ENCODE measurements at places on chromosomes 4 and X. TPM values are rescaled to one million over a fixed set of nuclear protein-coding genes. Genes with fewer than 3 reads are reported as not detected.

- DNase-seq, result no peak
Observed at GRCh38 chr4:155900381-155900780, 3.1 kb upstream of the TDO2 start.

The GPR119 gene
- total RNA-seq, result not detected

DNA sequence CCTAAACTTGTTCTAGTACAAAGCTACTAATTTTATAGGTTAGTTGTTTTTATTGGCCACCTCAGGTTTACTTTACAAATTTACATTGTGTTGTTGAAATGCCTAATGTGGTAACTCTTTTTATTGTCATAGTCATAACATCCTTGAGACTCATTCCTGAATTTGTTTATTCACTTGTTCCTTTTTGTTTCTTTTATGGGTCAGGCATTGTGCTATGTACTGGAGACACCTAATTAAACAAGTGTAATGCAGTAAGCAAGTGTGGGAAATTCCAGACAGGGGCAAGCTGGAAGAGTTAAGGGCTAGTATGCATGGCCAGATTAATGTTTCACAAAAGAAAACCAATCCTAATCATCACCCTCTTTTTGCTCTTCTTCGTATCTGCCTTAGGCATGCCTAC, 30.5 kb upstream of the TTC29 start:
- no peak for DNase-seq

The ITIH6 gene
- total RNA-seq, result not detected

- no peak for DNase-seq
Observed at GRCh38 chrX:133983974-133984845, 1.2 kb downstream of the GPC3 start.

DNA sequence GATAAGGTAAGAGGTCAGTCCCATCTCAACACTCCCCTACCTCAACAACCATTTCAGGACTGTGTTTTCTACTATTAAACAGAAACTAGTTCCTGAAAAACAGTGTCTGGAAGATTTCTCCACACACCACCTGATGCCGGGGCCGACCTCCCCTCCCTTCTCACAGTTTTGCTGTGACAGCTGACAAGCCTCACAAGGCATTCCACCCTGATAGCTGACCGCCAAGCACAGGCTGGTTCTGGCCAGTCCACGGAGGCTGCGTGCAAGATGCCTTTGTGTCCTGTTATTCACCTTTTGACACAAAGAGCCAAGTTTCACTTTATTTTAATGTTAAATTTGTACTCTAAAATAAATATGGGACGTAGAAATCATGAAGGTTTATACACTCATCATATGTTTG, 758.6 kb downstream of the PDHA2 start:
- no peak for DNase-seq

- DNase-seq, result no peak
Observed at GRCh38 chr4:165927366-165927765, 54.3 kb downstream of the TLL1 start.

DNA sequence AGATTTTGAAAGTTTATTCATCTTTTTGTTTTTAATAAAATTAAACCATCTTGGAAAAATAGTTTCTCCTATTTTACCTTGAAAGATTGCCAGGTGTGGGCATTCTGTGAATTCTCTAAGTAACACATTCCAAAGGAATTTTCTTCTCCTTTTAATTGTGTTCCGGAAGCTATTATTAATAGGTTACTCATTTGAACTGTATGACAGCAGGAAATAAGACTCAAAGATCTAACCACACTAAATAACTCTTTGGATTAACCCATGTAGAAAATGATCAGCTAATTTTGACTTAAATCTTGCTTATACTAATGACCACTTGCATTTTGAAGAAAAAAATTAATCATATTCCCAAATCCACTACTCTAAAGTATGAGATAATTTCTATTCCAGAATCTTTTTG, 17.6 kb upstream of the CCNI start:
- peak; percentile 63 for DNase-seq

The CACNA1F gene
- not detected for total RNA-seq

DNA sequence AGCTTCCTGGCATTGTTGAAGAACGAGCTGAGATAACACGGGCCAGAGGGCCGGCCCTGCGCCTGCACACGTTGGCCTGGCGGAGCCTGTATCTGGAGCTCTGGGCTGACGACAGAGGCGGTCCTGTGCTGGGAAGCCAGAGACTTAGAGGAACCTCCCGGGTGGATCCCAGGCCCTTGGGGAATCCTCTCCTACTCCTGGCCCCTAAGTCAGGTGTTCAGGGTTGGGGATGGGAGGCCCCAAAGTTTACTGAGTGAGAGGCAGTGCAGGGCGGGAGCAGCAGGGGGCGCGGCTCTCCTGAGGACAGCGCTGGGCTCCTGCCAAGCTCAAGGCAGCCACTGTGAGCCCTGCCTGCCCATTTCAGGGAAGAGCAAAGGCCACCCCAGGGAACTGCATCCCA, 2.5 kb upstream of the HTRA3 start:
- peak; percentile 82 for DNase-seq

The SPANXN3 gene
- not detected for total RNA-seq

GRCh38 chrX:19064175-19064574, 58.1 kb downstream of the ADGRG2 start:
- peak; percentile 7 for DNase-seq

DNA sequence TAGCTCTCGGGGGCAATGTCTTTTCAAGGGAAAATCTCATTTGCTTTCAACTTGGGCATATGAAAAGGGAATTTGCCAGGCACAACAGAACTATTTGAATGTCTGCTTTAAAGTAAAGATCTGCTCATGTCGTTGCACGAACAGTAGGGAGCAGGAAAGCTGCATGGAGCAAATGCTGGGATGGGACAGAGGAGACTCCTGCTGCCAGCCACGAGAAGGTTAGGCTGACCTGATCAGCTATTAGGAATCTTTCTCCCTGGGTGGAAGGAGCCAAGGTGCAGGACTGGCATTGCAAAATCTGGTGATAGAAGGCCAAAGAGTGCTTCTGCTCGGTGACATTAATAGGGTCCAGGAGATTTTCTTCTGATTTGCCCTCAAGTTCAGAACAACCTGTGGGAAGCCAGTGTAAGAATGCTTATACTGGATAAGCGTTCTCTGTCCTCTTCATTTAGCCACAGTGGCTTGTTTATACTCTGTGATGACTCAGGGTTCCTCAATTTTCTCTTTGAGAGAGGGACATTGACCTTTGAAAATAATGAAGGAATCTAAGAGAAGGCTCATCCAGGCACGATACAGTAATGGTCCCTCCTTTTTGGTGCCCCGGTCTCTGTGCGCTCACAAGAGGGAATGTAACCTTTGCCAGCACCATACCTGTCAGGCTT, 22.9 kb downstream of the FHL1 start:
- DNase-seq, result peak; percentile 80

DNA sequence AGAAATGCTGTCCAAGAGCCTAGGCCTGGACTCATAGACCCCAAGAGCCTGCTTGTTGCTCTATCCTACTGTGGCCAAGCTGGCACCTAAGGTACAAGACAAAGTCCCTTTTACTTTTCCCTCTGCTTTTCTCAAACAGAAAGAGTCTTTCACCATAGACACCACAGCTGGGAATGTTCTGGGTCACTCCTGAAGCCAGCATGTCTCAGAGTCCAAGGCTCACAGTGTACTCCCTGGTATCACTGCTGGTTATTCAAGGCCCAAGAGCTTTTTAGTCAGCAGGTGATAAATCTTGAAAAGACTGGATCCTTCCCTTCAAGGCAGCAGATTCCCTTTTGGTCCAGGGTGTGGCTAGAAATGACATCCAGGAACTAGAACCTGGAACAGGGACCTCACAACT, 328.8 kb downstream of the IQCM start:
- no peak for DNase-seq

The NUDT10 gene
- total RNA-seq, result not detected

DNA sequence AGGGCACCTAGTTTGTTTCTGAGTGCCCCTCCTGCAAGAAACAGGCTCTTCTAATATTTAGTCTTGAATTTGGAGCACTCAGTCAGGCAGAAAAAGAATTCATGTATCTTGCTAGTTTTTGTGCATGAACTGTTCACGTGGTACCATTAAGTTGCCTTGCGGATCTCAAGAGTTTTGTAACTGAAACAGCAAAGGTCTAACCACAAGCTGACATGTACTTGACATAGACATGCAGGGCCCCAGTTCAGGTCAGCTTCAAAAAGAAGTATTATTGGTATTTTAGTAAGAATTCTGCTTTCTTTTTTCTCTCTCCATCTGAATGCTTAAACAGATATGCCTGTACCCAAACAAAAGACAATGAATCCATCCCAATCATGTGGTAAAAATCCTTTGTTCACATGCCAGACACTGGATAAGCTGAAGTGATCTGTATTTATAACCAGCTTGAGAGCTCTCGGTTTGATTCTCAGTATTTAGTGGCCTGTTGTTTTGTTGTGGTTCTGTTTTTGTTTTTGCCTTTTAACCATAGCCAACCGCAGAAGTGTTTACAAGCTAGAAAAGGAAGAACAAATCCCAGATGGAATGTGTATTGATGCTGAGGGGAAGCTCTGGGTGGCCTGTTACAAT, 13.0 kb downstream of the RGN start:
- no peak for DNase-seq

DNA sequence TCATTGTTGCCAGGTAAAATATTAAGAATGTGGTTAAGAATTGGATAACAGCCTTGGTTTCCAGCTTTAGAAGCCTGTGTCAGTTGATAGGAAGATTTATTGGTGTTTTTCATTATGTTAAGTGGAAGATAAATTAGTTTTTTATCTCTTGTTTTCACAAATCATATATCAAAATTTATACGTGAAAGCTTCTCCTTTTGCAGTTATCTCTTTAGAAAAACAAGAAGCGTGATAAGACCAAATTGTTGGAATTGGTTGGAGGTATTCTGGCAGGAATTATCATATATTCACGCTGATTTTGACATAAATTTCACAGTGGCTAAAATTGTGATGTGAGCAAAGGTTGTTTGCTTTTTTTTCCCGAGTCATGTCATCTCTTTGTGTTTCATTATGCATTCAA, 90.6 kb downstream of the FRMPD4 start:
- no peak for DNase-seq

The KCND1 gene
- total RNA-seq, result 0.22 TPM

All from lung microvascular endothelial cell (primary cell).